ENCODE measurements at places on chromosomes 12 and 14. TPM values are rescaled to one million over a fixed set of nuclear protein-coding genes. Genes with fewer than 3 reads are reported as not detected.

- peak; percentile 54 for DNase-seq
Observed at GRCh38 chr14:73245480-73246325, 8.4 kb downstream of the PAPLN start.

DNA sequence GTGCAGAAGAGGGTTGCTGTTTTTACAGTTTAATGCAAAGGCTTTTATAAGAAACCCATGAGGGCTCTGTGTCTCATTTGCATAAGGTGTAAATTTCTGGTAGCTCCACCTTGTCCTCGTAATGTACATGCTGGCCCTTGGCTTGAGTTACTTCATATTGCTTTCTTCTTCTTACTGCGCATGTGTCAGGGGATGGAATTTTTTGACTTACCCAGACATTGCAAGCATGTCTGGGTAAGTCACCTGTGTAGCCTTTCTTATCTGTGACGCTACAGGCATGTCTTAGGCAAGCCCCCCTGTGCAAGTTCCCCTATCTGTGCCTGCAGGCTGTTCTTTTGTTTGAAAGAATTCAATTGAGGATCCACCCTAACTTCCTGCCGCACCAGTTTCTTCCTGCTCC lies 274.2 kb downstream of the ETNK1 start:
- DNase-seq, result no peak

- no peak for DNase-seq
Observed at GRCh38 chr12:14729586-14729985, 33.2 kb upstream of the GUCY2C start.

- DNase-seq, result peak; percentile 69
Observed at GRCh38 chr12:1350055-1350933, 244.1 kb downstream of the FBXL14 start.

- peak; percentile 100 for DNase-seq
Observed at GRCh38 chr12:116382686-116383530, 105.4 kb upstream of the MED13L start.

DNA sequence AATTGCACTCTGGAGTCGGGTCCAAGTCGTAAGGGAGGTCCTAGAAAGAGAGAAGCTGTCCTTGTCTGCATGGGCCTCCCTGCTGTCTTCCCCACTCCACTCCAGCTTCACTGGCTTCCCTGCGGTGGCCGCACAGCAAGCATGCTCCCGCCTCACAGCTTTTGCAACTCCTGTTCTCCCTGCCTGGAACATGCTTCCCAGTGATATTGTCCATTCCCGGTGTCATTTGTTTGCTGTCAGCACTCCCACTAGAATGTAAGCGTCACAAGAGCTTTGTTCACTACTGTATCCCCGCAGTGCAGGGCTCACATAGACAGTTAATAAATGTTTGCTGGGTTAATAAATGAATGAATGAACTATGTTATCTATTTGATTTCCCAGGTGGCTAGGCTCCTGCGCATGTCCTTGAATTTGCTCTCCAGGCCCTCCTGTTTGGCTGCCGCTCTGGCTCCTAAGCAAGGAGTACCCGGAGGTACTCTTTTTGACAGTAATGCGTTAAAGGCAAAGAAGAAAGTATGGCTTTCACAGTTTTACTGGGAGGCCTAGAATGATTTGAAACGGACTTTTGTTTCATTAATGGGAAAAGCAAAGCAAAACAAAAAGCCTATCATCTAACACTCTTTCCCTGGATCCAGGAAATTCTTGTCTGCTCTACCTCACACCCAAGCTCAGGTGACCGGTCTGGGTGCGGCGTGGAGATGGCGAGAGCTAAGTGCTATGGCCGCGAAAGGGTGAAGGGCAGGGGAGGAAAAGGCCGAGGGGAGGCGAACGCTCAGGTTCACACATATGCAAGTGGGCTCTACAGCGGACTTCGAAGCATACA lies 6.2 kb upstream of the SLC7A7 start:
- DNase-seq, result no peak

DNA sequence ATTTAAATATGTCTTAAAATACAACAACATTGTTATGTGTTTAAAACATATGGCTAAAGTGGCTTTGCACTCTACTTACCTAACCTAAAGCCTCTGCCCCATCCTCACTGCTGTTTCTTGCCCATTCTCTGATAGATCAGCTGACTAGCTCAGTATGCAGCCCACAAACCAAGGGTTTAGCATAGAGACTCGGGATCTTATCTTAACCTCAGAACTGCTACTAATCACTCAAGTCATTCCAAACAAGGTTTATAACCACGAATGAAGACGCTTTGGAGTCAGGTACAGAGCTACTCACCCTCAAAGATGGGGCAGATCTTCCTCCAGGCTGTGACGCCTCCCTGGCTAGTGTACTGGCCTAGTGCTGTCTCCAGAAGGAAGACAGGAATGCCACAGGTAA lies 19.3 kb downstream of the SLC6A13 start:
- DNase-seq, result no peak

DNA sequence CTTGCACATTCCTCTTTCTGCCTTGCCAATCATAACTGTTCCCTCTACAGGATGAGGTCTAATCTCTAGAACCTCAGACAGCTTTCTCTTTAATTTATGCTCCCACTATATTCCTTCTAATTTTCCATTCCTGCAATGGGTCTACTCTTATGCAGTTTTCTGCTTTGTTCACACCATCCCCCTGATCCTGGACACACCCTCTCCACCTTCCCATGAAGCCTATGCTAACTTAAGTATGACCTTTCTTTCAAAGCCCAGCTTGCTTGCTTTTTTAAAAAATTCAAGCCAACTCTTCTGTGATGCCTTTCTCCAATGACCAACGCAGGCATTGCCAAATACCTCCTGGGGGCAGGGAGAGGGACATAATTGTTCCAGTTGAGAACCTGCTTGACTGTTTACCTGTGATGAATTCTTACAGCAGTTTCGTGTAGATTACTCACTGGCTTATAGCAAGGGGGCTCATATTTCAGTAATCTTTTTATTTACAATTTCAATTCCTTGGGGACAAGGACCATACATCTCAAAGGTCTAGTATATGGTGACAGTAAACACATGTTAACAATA lies 7.8 kb downstream of the SLC38A1 start:
- no peak for DNase-seq

DNA sequence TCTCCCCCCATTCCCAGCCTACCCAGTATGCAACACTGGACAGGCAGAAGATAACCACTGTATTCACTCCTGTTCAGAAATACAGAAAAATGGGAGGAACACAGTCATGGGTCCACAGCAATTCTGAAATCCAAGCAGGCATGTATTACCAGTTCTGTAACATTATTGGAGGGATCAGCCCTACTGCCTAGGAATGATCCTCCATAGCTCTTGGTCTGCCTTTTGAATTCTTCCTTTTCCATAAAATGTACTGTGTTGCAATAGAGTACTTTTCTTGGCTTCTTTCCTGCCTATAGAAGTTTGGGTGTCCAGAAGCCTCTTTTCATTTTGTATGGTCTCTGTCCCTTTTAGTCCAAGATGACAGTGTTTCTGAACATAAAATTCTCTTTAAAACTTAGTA lies 46.5 kb downstream of the SPATS2 start:
- peak; percentile 39 for DNase-seq

DNA sequence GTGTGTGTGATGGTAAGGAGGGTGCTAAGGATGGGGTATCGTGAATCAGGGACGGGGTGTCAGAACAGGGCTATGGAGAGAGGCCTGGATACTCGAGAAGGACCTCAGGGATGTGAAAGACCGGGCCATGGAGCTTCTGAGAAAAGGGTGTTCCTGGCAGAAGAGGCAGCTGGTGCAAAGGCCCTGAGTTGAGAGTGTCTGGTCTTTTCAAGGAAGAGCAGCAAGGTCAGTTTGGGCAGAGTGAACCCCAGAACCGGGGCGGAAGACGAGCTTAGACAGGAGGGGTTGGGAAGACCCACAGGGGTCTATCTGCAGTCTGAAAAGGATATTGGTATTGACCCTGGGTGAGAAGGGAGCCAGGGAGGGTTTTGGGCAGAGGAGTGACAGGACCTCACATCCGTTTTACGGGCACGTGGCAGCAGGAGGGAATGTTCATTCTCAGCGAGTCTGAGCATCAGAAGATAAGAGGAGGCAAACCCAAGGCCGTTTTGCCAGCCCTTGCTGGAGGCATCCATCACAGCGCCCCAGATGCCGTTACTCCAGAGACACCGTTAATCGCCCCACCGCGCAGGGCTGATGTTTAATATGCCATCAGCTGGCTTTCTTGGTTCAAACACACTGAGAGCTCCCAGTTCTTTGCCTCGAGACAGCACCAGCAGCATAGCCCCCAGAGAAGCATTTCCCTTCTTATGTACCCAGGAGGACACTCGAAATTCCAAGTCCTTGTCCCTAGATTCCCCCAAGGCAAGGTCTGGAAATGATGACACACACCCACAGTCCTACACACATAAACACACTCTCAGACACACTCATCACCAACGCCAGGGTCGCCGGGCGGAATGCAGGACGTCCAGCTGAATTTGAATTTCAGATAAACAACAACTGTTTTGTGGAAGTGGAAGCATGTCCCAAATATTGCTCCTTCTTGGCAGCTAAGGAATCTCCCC lies 41.4 kb upstream of the EML1 start:
- no peak for DNase-seq

DNA sequence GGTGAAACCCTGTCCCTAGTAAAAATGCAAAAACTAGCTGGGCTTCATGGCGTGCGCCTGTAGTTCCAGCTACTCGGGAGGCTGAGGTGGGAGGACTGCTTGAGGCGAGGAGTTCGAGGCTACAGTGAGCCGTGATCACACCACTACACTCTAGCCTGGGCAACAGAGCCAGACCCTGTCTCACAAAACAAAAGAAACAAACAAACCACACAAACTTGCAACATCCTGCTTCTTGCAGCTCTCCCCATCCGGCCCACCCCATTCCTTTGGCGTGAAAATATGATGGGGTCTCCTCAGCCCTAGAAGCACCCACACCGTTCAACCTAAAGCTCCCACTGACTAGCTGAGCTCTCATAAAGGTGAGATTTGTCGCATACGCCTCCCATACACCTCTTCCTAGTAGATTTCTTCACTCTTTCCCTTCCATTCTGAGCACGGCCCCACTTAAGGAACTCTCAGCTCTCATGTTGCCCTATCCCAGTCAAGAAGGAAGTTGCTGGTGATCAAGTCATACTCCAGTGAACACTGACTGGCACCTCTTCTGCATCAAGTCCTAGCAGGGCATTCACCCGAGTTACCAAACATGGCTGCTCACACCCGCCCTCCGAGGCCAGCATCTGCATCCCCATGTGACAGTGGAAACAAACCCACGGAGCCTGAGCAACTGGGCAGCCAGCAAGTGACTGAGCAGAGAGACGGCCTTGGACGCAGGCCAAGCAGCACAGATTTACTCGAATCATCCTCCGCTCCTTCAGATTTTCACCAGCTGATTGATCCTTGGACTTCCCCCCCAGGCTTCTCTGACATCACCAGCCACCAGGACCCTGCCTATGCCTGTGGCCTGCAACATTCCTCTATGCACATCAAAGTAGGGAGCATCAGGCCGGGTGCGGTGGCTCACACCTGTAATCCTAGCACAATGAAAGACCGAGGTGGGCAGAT lies 18.9 kb upstream of the CD27 start:
- no peak for DNase-seq

DNA sequence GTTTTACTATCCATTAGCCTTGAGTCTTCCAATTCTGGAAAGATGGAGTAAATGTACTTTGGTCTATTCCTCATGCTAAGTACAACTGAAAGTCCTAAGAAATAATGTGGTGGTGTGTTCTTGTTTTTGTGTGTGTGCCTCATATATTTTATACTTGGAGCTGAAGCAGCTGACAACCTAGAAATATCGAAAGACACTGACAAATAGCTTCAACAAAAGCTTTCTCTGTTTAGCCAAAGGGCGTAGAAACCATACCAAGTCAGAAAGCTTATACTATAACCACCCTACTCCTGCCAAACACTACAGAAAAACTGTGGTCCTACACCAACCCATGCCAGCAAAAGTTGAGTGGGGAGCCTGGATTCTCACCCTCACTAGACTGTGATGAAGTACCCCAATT lies 188.4 kb downstream of the GPHN start:
- no peak for DNase-seq

GRCh38 chr14:89243286-89243685 lies 173.7 kb downstream of the FOXN3 start:
- no peak for DNase-seq

GRCh38 chr14:21334202-21334906 lies 49.5 kb downstream of the SUPT16H start:
- no peak for DNase-seq

DNA sequence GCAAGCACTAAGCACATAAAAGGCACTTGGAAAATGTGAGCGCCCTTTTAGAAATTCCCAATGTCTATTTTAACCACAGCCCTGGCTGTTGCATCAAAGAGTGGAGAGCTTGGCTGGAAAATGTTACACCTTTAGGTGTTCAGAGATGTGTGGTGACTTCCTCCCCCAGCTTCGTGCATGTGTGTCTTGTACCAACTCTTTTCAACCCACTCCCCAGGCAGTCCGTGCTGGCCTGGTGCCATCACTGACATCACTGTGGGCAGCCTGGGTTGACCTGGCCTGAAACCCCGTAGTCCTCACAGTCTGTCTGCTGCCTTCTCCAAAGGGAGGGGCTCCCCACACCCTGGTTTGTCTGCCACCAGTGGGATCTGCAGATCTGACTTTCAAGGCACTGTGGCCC lies 101.8 kb downstream of the SCARB1 start:
- no peak for DNase-seq

GRCh38 chr14:95267306-95267705 lies 52.4 kb downstream of the CLMN start:
- DNase-seq, result no peak

- DNase-seq, result no peak
Observed at GRCh38 chr12:11549119-11549518, 100.4 kb upstream of the ETV6 start.

DNA sequence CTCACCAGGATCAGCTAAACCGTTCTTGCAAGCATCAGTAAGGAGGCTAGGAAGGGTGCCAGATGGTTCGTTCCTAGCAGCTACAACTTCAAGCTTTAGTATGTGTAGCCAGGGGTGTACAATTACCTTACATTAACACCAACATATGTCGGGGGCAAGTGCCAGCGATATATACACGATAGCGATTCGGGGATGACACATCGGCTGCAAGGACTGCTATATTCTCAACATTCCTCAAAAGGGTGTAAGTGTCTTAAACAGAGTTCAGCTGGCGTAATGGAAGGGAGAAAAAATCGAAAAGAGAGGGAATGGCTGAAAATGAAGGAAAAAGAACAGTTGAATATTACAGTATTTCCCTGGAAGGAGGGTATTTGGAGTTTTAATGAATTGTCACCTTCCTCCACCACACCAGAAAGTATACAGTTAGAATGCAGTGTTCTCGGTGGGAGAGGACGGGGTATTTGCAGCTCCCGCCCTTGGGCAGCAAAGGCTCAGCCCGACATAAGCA lies 545 bp downstream of the LIMA1 start:
- peak; percentile 63 for DNase-seq

DNA sequence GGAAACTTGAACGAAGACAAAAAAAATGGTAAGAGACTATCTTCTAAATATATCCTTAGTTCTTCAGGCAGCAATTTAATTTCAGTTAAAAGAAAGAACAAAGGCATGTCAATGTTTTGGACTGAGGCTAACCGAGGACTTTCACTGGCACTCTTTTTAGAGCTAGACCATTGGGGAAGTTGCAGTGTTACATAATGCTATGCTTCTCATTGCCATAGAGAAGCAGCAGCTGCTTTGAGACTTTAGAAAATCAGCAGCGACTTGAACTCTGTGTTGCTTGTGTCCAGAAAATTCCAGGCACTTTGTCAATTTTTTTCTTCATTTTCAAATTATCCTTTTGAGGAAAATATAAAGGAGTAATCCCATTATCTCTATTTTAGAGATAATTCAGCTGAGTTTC lies 964.2 kb downstream of the NRXN3 start:
- DNase-seq, result no peak

The SLC17A8 gene
- total RNA-seq, result not detected

The RTL1 gene
- total RNA-seq, result not detected

The B4GALNT1 gene
- total RNA-seq, result 6.9 TPM

The BEGAIN gene
- total RNA-seq, result 0.18 TPM

The ADAM21 gene
- total RNA-seq, result 0.25 TPM

The CLEC1B gene
- not detected for total RNA-seq

The PIANP gene
- 0.45 TPM for total RNA-seq
